ENCODE measurements at places on chromosomes 5 and 9. TPM values are rescaled to one million over a fixed set of nuclear protein-coding genes. Genes with fewer than 3 reads are reported as not detected.

The INSL4 gene
- polyA plus RNA-seq = not detected

GRCh38 chr9:92407818-92408217, 3.4 kb upstream of the OGN start:
- no peak for DNase-seq
- no peak overlapping the region for H3K4me3 ChIP-seq
- H3K36me3 ChIP-seq = no peaks in the 10 kb centered on the region
- no peak overlapping the region for H3K27ac ChIP-seq
- no peaks in the 10 kb centered on the region for H3K27me3 ChIP-seq

- H3K27ac ChIP-seq = no peak overlapping the region
- H3K36me3 ChIP-seq = no peaks in the 10 kb centered on the region
- no peak for DNase-seq
- no peaks in the 10 kb centered on the region for H3K4me1 ChIP-seq
- no peak overlapping the region for H3K4me3 ChIP-seq
These were observed 11.0 kb downstream of the DEPDC1B start for GRCh38 chr5:60688980-60689379.

DNA sequence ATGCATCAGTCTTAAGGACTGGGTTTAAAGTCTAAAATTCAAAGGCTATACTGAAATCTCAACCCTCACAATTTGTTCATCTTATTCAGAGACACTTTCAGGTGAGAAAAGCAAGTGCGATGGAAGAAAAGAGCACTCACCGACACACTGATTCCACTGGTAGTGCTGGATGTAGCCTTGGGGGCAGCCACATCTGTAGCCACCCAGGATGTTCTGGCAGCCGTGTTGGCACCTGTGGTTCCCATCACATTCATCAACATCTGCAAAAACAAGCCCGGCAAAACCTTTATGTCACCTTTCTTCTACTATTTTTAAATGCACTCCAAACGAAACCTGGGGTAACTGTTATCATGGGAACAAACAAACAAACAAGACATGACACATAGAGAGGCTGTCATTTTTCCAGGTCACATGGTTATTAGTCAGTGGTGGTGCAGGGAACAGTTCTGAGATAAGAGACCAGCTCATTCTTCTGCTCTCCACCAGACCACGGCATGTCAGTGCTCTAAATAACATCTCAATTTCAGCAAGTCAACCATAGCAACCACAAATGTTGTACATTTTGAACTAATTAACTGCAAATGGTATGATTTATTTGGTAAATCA, 188.4 kb downstream of the SLC12A2 start:
- no peak for DNase-seq
- H3K27me3 ChIP-seq = no peaks in the 10 kb centered on the region

The PCDHA5 gene
- 0.06 TPM for polyA plus RNA-seq

- H3K4me3 ChIP-seq = no peak overlapping the region
- peaks cover 28% of the 10 kb centered on the region for H3K36me3 ChIP-seq
- H3K27ac ChIP-seq = no peak overlapping the region
- H3K4me1 ChIP-seq = peaks cover 14% of the 10 kb centered on the region
- no peaks in the 10 kb centered on the region for H3K27me3 ChIP-seq
- DNase-seq = no peak
These were observed 2.6 kb downstream of the HDAC3 start for GRCh38 chr5:141633871-141634561.

GRCh38 chr5:140049205-140049604, 6.1 kb upstream of the NRG2 start:
- no peak overlapping the region for H3K27ac ChIP-seq
- H3K36me3 ChIP-seq = no peaks in the 10 kb centered on the region
- no peak for DNase-seq
- no peaks in the 10 kb centered on the region for H3K4me1 ChIP-seq
- peaks cover 30% of the 10 kb centered on the region for H3K27me3 ChIP-seq

GRCh38 chr9:10612641-10613398, at the start of gene PTPRD:
Gene PTPRD, minus strand, starts transcription at chr9:10613002.
- peaks cover 11% of the 10 kb centered on the region for H3K4me1 ChIP-seq
- H3K4me3 ChIP-seq = peak within 1 kb of the TSS; percentile 39
- H3K27me3 ChIP-seq = peaks cover 44% of the 10 kb centered on the region
- H3K36me3 ChIP-seq = no peaks in the 10 kb centered on the region
- peak within 1 kb of the TSS; percentile 37 for H3K27ac ChIP-seq

- H3K4me1 ChIP-seq = no peaks in the 10 kb centered on the region
- no peaks in the 10 kb centered on the region for H3K36me3 ChIP-seq
- no peak overlapping the region for H3K4me3 ChIP-seq
- H3K27ac ChIP-seq = no peak overlapping the region
These were observed 67.4 kb upstream of the HRH2 start for GRCh38 chr5:175590471-175590881.

The ARHGAP26 gene
- 14.6 TPM for polyA plus RNA-seq

DNA sequence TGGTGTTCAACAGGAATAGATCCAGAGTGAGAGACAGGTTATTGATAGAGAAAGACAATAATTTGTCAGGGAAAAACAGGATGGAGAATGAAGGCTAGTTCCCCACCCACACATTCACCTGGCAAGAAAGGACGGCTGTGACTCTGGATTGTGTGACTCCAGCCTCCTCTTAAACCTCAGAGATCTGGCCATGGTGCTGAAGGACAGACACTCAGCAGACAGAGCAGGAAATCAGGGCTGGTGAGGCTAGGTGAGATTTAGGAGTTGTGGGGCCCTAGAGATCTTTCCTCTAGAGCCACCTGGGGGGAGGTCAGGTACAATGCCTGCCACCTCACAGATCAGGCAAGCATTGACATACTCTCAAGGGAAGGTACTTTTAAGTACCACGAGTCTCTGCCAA, 15.2 kb downstream of the OR1B1 start:
- H3K27me3 ChIP-seq = no peaks in the 10 kb centered on the region
- no peak overlapping the region for H3K27ac ChIP-seq
- no peaks in the 10 kb centered on the region for H3K36me3 ChIP-seq
- DNase-seq = no peak
- H3K4me1 ChIP-seq = no peaks in the 10 kb centered on the region
- no peak overlapping the region for H3K4me3 ChIP-seq

The PCDHA8 gene
- polyA plus RNA-seq = 0.05 TPM

- no peak for DNase-seq
- H3K4me3 ChIP-seq = no peak overlapping the region
- peaks cover 4% of the 10 kb centered on the region for H3K27me3 ChIP-seq
- H3K4me1 ChIP-seq = no peaks in the 10 kb centered on the region
These were observed 24.7 kb upstream of the TIFAB start for GRCh38 chr5:135476615-135477581.

DNA sequence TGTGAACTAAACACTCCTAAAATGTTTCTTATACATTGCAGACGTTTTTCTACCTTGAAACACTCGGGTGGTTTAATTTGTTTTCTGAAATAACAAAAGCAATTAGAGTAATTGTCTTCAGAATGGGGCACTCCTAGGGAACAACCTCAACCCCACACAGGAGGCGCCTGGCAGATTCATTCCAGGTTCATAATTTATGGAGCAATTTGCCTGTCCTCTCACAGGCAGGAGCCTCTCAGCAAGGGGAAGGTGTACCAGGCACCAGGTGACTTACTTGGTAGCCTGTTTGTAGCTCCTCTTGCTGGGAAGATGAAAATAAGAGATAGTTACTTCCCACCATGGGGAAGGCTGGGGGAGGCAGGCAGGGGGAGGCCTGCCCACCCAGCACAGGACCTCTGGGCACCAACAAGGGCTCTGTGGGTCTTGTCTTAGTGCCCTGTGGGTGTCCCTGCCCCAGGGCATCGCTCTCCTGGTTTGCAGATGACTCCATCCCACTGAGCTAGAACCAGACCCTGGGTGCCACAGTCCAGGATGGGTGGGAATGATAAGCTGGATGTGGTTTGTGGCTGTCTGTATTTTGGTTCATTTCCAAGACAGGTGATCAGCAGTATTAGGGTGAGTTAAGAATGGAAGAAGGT, 144.4 kb downstream of the FSTL4 start:
- no peak overlapping the region for H3K4me3 ChIP-seq
- no peaks in the 10 kb centered on the region for H3K27me3 ChIP-seq
- no peak overlapping the region for H3K27ac ChIP-seq
- DNase-seq = no peak

DNA sequence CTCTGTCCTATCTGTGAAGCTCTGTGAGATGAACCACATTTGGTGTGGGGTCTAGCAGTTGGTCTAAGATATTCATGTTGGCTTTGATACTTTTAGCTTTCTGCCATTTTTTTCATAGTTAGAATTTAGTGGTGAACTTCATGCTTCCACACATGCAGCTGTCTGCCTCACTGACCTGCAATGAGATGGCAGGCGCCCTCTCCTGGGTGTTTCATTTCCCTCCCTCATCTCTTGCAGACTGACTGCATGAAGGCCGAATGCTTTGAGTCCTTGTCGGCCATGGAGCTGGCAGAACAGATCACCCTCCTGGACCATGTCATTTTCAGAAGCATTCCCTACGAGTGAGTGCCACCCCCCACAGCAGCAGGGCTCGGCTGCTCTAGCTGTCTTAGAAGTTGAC, 26.1 kb upstream of the CKMT2 start:
- no peak overlapping the region for H3K4me3 ChIP-seq
- H3K36me3 ChIP-seq = no peaks in the 10 kb centered on the region
- no peaks in the 10 kb centered on the region for H3K27me3 ChIP-seq
- H3K4me1 ChIP-seq = no peaks in the 10 kb centered on the region

DNA sequence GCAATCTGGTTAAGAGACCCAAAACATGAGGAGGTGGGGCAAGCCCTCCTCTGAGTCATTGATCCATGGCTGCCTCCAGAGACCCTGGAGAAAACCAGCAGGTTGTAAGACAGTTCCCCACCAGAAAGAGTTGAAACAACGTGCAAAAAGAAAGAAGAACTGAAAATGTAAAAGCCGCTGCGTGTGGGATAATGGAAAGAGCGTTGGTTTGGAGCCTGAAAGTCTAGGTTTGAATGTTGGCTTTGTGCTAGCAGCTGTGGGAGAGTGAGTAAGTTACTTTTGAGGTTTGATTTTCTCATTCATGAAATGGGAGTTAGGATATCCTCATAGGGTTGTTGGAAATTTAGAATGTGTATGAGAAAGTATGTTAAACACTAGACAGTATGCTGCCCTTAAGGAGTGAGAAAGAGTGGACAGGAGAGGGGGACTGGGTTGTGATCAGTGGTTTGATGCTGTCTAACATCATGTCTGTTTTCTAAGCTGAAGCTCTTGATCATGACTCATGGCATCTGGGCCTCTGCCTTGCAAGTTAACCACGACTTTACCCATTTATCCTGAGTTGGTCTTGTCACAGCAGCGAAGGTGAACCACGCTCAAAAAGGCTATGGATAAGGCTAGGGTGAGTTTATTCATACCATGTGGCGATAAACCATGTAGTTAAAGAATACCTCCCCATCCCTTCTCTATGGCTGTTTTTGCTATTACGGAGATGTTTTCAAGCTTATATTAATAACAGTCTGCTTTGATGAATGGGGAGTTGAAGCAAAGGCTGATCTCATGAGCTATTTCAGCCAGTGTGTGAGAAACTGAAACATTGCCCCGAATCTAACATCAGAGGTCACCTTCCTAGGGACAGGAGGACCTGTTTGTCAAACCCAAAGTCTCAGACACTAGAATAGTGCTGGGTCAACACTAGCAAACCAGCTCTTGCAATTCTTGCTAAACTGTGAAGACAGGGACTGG, 41.3 kb downstream of the ZNF366 start:
- H3K4me3 ChIP-seq = no peak overlapping the region
- no peak for DNase-seq
- no peaks in the 10 kb centered on the region for H3K27me3 ChIP-seq
- H3K27ac ChIP-seq = no peak overlapping the region
- no peaks in the 10 kb centered on the region for H3K36me3 ChIP-seq

The INSYN2B gene
- 4.2 TPM for polyA plus RNA-seq

The NAIP gene
- 56.2 TPM for polyA plus RNA-seq

- no peak overlapping the region for H3K27ac ChIP-seq
- H3K4me3 ChIP-seq = no peak overlapping the region
- no peaks in the 10 kb centered on the region for H3K36me3 ChIP-seq
- peaks cover 59% of the 10 kb centered on the region for H3K4me1 ChIP-seq
- no peak for DNase-seq
These were observed 4.0 kb upstream of the ST6GALNAC4 start for GRCh38 chr9:127920794-127921193.

DNA sequence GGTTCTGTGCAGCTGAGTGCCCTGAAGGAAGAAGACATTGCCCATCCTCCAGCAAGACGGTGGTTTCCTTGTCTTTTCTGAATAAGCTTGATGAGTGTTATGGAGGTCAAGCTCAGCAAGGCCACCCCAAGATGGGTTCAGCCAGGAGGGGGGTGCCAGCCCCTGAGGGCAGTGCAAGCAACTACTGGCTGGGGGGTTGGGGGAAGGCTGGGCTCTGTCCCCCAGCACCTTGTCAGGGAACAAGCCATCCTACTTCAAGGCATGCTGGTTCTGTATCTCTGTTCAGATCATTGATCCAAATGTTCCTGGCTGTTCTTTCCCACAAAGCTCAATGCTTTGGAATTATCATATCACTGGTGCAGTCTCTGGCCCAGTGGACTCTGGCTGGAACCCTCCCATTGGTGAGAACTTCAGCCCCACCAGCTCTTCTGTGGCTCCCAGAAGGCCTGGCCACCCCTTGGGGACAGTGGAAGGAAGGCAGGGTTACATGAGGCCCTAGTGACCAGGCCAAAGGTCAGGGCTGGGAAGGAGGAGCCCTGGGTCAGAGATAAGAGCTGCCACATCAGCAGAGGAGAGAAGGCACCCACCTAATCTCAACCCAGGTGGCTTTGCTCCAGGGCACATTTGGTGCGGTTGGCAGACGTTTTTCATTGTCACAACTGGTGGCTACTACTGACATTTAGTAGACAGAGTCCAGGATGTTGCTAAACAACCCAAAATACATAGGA, 280.2 kb downstream of the IRX2 start:
- H3K4me3 ChIP-seq = no peak overlapping the region
- H3K27ac ChIP-seq = no peak overlapping the region
- no peaks in the 10 kb centered on the region for H3K4me1 ChIP-seq
- DNase-seq = no peak
- H3K27me3 ChIP-seq = no peaks in the 10 kb centered on the region

The HMCN2 gene
- 0.43 TPM for polyA plus RNA-seq

DNA sequence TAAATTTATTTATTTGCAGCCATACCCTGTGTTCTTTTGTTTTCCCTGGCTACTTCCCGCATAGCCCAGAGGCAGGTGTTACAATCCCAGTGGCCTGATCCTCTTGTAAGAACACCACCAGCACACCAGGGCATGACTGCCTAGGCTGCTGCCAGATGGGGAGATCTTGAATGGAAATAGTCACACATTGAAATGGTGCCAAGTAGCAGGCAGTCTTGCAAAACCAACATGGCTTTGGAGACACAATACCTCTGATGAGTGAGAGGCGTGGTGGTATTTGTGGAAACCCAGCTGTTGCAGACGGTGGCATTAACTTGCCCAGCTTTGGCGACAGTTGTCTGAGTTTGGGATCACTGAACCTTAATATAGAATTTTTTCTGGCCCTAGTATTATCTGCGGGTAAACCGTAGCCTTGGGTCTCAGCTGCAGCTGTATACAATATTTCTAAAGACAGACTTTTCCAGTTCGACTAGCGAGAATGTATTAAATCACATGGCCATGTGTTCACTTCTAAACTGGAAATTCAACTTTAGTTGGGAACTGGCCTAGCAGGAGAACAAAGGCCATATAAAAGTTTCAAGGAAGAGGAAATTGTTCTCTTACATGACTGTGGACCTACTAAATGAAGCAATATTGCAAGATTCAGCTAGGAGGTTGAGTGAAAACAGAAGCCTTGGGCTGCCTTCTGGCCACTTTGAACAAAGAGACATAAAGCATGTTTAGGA, 277.0 kb downstream of the SMARCA2 start:
- H3K27ac ChIP-seq = no peak overlapping the region
- H3K4me1 ChIP-seq = no peaks in the 10 kb centered on the region
- no peak overlapping the region for H3K4me3 ChIP-seq
- H3K27me3 ChIP-seq = no peaks in the 10 kb centered on the region

Data from left lung (tissue), 14 donors.